ENCODE measurements at places on chromosomes 5 and 9.

DNA sequence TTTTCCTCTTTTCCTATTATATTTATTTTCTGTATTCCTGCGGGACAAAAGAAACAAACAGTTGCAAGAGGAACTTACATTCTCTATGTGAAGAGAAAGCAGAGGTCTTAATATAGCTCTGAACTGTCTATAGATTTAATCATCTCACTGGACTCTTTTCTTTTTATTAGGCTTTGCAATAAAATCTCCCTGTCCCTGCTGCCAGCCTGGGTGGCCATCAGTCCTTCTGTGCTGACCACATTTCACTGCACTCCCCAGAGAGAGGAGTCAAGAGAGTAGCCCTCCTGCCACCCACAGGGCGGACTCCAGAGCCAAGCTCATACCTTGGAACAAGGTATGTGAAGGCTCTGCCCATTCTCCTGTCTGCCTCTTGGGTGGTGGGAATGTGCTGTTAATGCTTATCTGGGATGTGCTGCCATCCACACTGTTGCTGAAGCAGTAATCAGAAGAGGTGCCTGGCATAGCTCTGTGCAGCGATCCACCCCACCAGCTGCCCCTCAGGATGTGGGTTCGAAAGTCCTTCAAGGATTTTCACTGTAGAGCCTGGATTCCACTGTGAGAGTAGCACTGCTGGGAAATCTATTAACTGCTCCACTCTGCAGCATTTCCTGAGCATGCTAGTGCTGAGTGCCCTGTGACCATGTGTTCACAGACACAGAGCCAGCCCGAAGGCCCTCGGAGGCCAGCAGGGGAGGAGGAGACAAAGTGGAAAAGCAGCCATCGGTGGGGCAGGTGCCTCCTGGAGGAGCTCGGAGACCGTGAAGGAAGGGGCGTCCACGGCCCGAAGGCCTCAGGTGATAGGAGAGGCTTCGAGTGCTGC lies 334.6 kb downstream of the MED10 start:
- DNase-seq, result no peak

DNA sequence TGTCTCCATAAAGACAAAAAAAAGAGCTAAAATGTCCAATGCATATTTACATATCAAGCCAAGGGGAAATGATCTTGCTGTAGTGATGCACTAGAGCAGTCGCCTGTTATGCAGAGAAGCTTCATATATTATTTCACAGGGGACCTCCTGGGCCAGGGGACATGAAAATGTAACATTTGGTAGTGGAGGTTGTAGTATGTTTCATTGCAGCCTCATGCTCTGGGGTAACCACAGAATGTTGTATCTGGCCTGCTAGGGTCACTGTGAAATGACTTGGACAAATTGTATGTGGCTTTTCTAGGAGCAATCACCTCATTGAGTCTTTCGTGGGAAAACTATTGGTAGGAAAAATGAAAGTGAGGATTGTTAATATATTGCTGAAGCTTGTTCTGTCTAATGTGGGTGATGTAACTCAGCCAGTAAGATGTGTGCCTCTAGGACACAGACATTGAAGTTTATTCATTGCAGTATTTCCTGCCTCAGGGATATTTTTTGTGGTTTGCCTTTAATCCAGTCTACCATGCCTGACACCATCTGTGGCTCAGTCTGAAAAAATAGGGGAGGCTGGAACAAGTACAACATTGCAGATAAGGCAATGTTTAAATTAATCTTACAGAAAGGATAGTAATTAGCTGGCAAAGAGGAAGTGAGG lies 430.8 kb upstream of the TNC start:
- DNase-seq, result no peak

DNA sequence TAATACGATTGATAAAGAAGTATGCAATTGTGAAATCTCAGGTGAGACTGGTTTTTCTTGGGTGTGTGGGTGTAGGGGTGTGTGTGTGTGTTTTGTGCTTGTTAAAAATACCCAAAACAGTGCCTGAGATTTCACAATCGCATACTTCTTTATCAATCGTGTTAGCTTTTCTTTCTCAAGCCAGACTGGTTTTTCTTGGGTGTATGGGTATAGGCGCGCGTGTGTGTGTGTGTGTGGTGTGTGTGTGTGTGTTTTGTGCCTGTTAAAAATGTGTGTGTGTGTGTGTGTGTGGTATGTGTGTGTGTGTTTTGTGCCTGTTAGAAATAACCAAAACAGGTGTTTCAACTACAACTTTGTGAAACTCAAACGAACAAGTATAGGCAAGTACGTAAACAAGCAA lies 53.7 kb downstream of the CERT1 start:
- no peak for DNase-seq

DNA sequence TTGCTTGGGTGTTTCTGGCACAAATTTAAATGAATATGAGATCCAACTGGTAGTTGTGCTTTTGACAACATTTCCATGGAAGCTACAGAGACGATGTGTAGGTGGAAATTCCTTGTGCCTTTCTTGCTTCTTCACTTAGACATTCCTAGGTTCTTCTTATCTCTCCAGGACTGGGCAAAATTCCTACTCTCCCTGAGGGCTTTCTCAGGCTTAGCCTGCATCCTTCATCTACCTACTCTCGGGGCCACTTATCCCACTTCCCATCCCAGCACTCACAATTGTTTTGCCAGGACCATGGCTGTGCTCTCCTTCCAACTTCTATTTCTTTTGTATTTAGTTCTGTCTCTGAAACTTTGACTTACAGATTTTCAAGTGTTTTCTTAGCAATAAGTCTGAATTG lies 17.8 kb upstream of the SPINK1 start:
- DNase-seq, result no peak
